ENCODE measurements at places on chromosomes 3 and 15.

DNA sequence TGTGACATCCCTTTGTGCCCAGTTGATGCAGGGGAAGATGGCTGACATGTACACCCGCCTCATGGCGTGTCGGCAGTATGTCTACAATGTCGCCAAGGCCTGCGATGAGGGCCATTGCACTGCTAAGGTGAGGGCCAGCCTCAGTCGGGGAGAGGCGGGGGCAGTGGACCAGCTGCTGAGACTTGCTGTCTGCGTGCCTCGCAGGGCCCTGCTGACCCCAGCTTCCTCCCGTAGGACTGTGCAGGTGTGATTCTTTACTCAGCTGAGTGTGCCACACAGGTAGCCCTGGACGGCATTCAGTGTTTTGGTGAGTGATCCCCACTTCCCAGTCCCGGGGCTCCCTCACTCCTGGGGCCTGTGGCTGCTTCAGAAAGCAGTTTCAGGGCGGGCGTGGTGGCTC is 10.5 kb downstream of the IVD start:
- DNase-seq: no peak

DNA sequence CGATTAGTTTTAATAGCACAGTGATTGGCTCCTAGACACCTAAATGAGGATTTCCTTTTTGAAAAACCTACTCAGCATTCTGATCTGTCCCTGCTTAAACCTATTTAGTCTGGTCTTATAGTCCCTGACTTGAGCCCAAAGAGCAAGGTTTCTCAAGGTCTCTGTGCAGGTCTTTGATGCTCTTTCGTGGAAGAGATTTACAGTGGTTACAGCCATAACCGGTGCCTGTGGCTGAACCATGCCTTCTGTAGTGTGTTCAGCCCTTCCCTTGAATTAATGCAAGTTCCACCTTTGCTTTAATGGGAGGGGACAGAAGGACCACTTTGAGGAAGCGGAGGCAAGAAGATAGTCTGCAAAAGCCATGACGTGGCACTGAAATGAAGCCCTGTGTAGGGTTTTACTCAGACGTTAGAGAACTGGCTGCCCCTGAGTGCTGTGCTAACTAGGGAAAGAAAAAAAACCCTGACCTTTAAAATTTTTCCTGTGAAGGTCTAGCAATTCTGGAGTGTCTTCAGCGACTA is 43.0 kb downstream of the ZBTB38 start:
- DNase-seq: no peak

DNA sequence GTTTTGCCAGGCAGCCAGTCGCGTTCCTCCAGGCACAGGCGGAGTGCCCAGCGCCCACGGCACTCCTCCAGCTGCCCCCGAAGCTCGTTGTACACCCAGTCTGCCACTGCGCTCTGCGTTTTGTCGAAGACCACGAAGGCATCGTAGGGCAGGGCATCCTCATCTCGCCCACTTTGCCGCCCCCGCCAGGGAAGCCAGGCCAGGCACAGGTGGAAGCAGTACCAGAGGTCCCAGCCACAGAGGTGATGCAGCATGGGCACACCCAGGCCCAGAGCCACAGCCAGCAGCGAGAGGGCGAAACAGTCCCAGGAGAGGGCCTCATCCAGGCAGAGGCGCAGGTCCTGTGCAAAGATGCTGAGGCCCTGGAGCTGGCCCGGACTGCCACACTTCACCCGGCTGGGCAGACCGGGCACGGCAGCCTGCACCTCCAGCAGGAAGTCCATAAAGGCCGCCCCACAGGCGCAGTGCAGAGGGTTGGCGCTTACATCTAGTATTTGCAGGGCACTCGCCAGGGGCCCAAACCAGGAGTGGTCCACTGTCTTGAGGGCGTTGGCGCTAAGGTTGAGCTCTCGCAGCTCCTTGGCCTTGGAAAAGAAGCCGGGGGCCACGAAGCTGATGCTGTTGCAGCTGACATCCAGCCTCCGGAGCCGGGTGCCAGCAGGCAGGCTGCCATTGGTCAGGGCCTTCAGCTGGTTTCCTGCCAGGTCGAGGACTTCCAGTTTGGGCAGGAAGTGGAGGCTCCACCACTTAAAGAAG is 3.7 kb downstream of the TLR9 start:
- DNase-seq: no peak

DNA sequence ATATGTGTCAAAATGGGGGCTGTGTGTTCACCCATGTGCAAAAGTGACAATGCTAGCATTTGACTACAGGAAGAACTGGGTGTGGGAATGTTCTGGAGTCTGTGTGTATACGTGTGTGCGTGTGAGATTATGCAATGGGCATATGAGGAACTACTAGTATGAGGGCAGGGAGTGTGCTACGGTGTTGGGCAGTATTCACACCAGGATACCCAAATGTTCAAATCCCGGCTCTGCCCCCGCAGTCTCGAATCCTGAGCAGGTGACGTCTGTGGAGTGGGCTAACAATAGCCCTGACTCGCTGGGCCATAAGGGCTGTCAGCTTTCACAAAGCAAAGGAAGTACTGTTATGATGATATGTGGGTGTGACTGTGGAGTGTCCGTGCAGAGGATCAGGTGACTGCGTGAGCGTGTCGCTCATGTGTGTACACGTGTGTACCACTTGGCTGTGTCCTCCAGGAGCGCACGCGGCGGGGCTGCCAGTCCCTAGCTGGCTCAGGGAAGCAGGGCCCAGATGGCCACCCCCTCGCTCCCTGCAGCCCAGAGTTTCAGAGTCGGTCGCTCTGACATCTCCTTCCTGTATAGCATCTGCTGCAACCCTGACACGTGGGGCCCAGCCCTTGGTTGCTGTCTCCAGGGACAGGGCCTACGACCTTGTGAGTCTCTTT is 27.2 kb downstream of the IQSEC1 start:
- peak; percentile 80 for DNase-seq

DNA sequence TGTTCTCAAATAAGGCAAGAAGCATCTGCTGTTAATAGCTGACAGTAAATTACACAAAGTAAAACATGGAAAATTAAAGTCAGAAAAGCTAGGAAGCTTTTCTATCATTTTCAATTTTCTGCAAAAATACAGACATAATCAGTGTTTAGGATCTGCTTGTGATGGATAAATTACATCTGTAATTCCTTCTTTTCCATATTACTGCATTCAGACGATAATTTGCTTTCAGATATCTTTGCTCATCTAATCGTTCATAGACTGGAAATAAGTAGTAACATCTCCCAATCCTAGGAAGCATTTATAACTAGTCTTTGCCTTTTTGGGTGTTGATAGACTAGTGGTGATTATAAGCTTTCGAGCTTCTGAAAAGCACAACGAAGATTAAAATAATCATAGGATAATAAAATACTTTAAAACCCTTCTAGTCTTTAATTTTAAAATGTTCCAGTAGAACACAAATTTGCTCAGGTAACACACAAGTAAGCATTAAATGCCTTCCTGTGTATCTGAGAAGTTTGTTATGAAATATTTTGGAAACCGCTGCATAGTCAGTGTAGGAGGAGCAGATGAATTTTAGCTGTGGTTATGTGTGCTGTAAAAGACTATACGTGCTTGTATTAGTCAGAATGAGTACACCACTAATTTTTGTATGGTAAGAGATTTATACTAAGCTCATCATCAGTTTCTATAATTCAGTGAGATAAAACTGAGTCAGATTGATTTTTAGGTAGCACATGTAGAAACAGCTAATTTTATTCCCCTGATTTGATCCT is 41.0 kb downstream of the MBNL1 start:
- no peak for DNase-seq

DNA sequence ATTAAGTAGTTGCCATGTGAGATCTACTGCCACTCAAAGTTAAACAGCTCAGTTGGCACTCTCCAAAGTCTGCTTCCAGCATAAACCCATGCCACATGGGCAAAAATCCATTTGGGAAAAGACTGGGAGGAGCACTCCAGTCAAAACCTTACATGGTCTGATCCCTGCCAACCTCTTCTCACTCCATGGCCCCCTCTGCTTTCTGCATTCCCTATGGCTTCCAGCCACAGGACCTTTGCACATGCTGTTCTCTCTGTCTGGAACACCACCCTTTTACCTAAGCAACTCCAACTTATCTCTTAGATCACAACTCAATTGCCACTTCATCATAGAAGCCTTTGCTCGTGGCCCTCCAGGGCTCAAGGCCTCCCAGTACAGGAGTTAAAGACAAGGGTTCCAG is 70.4 kb upstream of the WNT5A start:
- DNase-seq: no peak

DNA sequence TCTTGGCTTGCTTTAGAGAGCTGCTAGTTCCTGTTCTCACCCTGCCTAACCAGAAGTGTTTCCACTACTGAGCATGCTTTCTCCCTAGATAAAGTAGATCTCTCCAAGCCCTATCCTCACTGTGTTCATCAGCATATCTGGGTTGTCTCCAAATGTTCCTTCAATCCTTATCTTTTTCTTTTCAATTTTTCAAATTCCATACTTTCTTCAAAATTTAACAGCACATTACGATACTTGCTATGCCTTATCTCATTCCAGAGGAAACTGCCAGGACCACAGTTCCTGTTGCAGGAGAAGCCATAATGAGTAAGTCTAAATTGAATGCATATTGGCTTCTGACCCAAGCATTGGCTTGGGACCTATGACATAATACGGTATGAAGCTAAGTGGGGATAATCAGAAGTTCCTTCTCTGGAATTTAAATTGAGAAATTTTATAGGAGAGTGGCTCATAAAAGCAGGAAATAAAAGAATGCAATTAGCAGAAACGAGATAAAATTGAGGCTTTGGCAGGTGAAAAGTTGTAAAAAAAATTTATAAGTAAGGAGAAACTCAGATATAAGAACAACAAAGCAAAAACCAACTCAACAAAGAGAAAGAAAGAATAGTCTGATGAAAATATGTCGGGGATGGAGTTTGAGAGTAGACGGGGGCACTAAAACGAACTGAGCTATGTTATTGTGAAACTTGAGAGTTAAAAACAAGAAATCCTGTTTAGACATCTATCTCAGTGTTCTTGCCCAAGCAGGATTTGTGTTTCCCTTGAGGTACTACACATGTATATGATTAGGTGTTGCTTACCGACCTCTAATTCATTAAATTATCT is 631.7 kb upstream of the CCDC54 start:
- DNase-seq: no peak

DNA sequence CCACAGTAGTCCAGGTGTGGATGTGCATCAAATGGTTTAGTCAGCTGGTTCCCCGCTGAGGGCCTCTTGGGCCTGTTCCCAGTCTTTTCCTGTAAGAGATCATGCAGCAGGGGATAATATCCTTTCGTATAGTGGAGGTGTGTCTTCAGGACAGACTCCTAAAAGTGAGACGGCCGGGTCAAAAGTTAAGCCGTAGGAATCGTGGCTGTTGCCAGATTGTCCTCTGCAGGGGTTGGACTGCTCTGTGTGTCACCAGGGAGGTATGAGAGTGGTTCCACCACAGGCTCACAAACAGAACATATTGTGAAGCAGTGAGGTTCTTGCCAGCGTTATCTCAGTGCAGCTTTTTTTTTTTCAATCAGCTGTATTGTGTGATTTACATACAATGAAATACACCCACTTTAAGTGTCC is 95.0 kb downstream of the VGLL4 start:
- DNase-seq: no peak

DNA sequence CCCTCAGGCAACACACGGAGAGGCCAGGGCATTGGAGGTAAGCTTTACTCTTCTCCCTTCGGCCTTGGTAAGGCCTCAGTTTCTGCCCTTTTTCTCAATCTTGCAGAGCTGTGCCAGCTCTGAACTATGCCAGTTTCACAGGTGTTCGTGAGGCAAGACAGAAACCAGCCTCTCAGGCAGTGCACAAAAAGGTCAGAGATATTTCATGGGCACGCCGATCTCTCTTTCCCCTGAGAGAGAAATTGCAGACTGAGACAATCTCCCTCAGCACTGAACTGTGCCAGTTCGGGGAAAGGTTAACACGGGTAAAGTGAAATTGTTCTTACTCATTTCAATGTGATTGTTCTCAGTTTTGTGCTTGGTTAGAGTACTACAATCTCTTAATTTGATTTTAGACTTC is 88.5 kb downstream of the GMNC start:
- no peak for DNase-seq

- DNase-seq: no peak
Observed at GRCh38 chr15:72078887-72079286, 39.1 kb downstream of the MYO9A start.

DNA sequence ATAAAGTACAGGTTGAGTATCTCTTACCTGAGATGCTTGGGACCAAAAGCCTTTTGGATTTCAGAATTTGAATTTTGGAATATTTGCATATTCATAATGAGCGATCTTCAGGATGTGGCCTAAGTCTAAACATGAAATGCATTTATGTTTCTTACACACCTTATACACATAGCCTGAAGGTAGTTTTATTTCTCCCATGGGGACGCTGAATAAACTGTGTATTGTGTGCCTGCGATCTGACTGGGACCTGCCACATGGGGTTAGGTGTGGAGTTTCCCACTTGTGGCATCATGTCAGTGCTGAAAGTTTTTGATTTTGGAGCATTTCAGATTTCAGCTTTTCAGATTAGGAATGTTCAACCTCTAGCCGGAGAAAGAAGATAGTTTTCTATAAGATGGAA is 35.5 kb downstream of the UBE2E2 start:
- no peak for DNase-seq

DNA sequence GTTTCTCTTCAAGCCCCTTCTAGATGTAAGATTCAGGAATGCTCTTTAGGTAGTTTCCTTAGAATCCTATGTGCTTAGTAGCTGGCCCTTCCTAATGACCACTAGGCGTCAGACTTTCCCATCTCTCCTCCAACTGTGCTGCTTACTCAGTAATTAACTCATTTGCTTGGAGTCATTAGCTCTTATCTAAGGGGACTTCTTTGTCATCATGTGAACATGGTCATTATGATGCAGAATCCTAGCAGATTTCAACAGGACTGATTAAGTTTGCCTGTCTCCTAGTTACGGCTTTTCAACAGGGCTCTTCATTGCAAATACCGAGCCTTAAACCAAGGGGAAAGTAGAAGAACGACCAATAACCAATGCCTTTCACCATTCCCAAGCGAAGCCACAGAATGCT is 46.4 kb downstream of the GJD2 start:
- no peak for DNase-seq

DNA sequence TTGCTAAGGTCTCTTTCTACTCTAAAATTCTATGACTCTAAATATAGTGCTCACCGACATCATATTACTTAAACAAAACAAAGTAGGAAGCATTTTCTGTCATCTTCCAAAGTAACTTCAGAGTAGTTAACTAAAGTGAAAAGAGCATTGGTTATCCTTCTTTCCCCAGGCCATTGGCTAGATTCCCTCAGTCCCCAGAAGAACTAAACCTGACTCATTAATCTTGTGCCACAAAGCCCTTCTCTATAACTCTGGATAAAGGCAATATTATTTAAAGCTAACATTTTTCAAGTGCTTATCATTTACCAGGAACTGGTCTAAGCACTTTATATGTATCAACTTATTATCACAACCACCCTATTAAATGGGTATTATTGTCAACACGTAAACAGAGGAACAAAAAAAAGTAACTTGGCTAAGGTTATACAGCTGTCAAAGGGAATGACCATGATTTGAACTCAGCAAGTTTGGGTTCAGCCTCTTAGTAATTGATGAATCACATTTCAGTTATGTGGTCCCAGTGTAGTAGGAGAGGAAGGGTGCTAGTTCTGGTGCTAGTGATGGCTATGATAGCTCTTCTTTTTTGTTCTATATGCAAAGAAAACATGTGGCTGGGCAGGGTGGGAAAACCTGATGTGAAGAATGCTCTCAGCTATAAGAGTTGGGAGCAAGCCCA is 304.9 kb downstream of the FGF12 start:
- no peak for DNase-seq
